ENCODE measurements at places on chromosomes 1 and 21. TPM values are rescaled to one million over a fixed set of nuclear protein-coding genes. Genes with fewer than 3 reads are reported as not detected.
A peak's percentile ranks its signal among the peaks of the same experiment; 100 is the strongest.

DNA sequence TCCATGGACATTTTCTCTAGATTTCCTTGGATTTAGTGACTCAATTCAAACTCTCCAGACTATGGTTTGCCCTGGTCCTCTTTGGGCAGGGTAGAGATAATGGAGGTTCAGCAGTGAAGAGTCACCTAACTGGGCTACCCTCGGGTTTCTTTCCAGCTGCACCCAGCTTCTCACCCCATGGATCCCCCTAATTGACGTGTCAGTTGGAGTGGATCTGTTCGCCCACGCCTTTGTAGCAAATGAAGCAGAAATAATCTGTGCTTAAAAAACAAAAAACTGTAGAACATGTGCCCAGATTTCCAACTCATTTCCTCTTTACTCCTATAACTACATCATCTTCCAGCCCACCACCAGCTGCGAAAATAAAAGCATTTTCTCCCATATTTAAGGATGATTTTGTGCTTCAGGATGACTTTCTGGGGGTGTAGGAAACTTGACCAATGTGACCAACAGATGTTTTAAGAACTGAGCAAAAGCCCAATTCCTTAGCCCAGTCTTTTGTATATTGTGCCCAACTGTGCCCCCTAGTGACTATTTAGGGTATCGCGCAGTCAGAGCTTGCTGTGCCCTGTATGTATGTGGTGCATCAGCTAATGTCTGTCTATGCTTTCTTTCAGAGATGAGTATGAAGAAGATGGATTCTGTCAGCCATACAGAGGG, 66.5 kb upstream of the UBE2U start:
- DNase-seq, result no peak
- no peak overlapping the region for H3K4me3 ChIP-seq
- H3K4me1 ChIP-seq, result no peaks in the 10 kb centered on the region
- H3K36me3 ChIP-seq, result no peaks in the 10 kb centered on the region
- peak overlapping the region; percentile 15 for H3K27ac ChIP-seq

DNA sequence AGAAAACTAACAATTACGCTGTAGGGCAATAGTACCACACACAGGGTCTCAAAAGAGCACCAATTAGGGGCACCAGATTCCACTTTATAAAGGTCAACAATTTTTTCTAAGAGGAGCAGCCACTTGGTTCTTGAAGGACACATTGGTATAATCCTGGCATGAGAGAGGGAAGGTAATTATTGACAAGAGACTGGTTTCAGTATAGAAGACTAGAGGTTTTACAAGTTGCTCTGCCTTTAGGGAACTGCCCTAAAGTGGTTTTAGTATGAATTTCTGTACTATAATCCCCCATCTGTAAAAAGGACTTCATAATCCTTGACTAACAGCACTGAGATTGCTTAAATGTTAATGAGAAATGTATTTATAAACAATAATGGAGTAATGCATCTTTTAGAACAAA, 648.5 kb upstream of the PTBP2 start:
- H3K27me3 ChIP-seq, result no peaks in the 10 kb centered on the region
- H3K36me3 ChIP-seq, result no peaks in the 10 kb centered on the region
- H3K4me1 ChIP-seq, result no peaks in the 10 kb centered on the region
- no peak overlapping the region for H3K4me3 ChIP-seq

GRCh38 chr1:107831921-107832320, 133.1 kb downstream of the VAV3 start:
- no peak for DNase-seq
- no peak overlapping the region for H3K27ac ChIP-seq
- H3K36me3 ChIP-seq, result no peaks in the 10 kb centered on the region
- H3K4me1 ChIP-seq, result peaks cover 23% of the 10 kb centered on the region
- no peaks in the 10 kb centered on the region for H3K27me3 ChIP-seq

DNA sequence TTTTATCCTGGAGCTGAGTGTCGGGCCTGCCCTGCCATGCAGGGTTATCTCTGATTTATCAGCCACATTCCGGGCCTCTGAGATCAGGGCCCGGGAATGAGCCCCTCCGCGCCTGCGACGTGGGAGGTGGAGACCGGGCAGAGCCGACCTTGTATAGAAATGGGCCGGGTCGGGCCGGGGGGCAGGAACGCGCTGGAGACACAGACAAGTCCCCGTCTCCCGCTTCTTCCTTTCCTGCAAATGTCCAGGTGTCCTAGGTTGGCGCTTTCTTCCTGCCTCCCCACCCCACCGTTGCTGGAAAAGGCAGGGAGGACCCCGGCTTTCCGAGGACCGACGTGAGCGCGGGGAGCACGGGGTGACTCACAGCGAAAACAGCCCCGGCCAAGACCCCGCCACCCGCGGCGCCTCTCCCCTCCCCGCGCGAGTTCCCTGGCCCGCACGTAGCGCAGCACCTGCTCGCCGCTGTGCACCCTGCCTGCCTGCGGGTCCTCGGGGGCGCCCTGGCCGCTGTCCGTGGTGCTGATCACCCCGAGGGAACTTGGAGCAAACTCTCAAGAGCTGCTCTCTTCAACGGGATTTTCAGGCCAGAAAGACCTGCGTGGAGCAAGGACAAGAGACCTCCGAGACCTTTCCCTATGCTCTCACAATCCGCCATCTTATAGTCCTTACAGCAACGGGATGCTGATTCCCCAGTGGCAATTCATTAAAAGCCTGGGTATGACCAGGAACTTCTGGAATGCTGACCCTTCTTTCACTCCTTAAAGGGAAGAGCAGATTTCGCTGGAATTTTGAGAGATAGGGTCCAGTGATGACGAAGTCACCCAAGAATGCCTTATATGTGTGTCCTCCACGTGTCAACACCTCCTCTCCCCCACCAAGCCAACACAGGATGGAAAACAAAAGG, 475 bp upstream of the NPPB start:
- peaks cover 28% of the 10 kb centered on the region for H3K27me3 ChIP-seq
- no peaks in the 10 kb centered on the region for H3K36me3 ChIP-seq
- H3K4me3 ChIP-seq, result no peak overlapping the region
- H3K4me1 ChIP-seq, result no peaks in the 10 kb centered on the region
- DNase-seq, result peak; percentile 81
- H3K27ac ChIP-seq, result no peak overlapping the region

- no peak for DNase-seq
- peak overlapping the region; percentile 26 for H3K27ac ChIP-seq
- H3K36me3 ChIP-seq, result no peaks in the 10 kb centered on the region
- no peaks in the 10 kb centered on the region for H3K27me3 ChIP-seq
- no peak overlapping the region for H3K4me3 ChIP-seq
- H3K4me1 ChIP-seq, result peaks cover 62% of the 10 kb centered on the region
Observed at GRCh38 chr1:65425697-65426096, 5.2 kb downstream of the LEPR start.

DNA sequence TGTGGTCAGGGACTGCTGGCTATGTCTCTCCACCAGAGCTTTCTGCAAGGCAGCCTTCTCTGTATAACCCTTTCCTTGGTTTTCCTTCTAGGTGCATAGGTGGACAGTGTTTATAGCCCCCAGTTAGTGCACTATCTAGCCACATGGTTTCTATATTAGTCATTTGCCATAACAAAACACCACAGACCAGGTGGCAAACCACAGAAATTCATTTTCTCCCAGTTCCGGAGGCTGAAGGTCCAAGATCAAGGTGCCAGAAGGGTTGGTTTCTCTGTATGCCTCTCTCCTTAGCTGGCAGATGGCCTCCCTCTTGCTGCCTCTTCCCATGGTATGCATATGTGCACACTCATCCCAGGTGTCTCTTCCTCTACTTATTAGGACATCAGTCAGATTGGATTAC, 106.4 kb downstream of the KAZN start:
- H3K27me3 ChIP-seq, result no peaks in the 10 kb centered on the region
- H3K27ac ChIP-seq, result no peak overlapping the region
- H3K4me1 ChIP-seq, result no peaks in the 10 kb centered on the region
- DNase-seq, result no peak
- no peak overlapping the region for H3K4me3 ChIP-seq

GRCh38 chr1:227779021-227779441, 36.4 kb upstream of the PRSS38 start:
- DNase-seq, result no peak
- H3K27me3 ChIP-seq, result no peaks in the 10 kb centered on the region
- no peaks in the 10 kb centered on the region for H3K4me1 ChIP-seq
- no peak overlapping the region for H3K27ac ChIP-seq

DNA sequence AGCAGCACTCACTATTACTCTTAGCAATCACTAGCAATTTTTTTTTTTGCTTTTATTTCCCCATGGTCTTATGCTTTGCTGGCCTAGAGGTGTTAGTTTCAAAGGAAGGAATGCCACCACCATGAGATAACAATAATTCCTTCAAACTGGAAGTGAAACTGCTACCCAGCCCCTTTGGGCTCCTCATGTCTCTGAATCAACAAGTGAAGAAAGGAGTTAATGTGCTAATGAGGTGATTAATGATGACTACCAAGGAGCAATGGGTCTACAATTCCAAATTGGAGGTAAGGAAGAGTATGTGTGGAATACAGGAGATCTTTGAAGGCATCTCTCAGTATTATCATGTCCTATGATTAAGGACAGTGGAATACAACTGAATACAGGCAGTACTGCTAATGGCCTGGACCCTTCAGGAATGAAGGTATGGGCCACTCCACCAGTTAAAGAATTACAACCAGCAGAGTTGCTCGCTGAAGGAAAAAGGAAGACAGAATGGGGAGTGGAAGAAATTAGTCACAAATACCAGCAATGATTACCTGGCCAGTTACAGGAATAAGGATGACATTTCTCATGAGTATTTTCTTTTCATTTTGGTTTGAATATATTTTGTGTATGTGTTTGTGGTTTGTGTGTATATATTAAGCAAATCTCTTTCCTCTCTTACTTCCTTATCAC, 652.9 kb downstream of the ADGRL2 start:
- no peaks in the 10 kb centered on the region for H3K27me3 ChIP-seq
- no peak for DNase-seq
- no peaks in the 10 kb centered on the region for H3K36me3 ChIP-seq
- no peak overlapping the region for H3K4me3 ChIP-seq
- no peak overlapping the region for H3K27ac ChIP-seq

GRCh38 chr1:234620272-234621126, 10.5 kb upstream of the IRF2BP2 start:
- H3K36me3 ChIP-seq, result no peaks in the 10 kb centered on the region
- H3K27me3 ChIP-seq, result no peaks in the 10 kb centered on the region
- DNase-seq, result no peak
- H3K27ac ChIP-seq, result peak overlapping the region; percentile 45
- H3K4me1 ChIP-seq, result peaks cover 16% of the 10 kb centered on the region
- no peak overlapping the region for H3K4me3 ChIP-seq

Gene TRABD2B
- total RNA-seq, result 2.0 TPM

Gene EXO1
- total RNA-seq, result 5.6 TPM

Gene GJB3
- total RNA-seq, result 2.0 TPM

Gene SHISA4
- 12.7 TPM for total RNA-seq
